ENCODE measurements at places on chromosomes 4 and X.
A peak's percentile ranks its signal among the peaks of the same experiment; 100 is the strongest.

- peak; percentile 18 for DNase-seq
These were observed 136.6 kb downstream of the STAG2 start for GRCh38 chrX:124098089-124098488.

GRCh38 chrX:106621836-106622235 lies 10.1 kb downstream of the RADX start:
- DNase-seq: no peak

GRCh38 chr4:3498901-3499510 lies 33.2 kb downstream of the LRPAP1 start:
- DNase-seq: no peak

DNA sequence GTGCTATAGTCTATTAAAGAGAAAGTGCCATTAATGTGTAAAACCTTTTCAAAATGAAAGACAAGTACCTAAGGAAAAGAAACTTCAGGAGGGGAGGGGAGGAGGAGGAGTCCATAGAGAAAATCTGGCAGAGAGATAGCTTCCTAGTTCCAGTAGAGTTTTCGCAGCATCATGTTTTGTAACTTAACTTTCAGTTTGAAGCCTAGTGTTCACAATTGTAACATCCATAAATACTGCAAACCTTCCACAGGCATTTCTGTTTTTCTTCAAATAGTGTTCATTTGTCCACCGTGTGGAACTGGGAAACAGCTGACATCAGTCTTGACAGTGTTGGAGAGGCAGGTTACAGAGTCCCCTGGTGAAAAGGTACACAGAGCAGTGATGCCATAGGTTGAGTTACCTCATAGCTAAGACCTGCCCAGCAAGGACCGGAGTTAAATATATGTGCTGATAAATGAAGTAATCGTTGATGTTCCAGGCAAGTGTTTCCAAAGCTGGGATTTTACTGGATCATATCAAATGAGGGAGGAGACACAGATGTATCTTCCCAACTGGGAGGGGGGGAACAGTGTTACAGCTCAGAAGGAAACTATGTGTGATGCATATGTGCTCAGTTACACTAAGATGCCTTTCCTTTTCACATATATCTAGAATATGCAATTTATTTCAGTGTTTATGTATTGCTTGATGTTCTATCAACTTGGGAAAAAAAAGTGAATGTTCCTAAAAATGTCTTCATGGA lies 369.5 kb upstream of the FAM241A start:
- peak; percentile 83 for DNase-seq

- peak; percentile 11 for DNase-seq
These were observed 2.6 kb downstream of the PLP1 start for GRCh38 chrX:103779141-103779789.

- no peak for DNase-seq
These were observed 809 bp downstream of the ZFP92 start for GRCh38 chrX:153411988-153412574.

DNA sequence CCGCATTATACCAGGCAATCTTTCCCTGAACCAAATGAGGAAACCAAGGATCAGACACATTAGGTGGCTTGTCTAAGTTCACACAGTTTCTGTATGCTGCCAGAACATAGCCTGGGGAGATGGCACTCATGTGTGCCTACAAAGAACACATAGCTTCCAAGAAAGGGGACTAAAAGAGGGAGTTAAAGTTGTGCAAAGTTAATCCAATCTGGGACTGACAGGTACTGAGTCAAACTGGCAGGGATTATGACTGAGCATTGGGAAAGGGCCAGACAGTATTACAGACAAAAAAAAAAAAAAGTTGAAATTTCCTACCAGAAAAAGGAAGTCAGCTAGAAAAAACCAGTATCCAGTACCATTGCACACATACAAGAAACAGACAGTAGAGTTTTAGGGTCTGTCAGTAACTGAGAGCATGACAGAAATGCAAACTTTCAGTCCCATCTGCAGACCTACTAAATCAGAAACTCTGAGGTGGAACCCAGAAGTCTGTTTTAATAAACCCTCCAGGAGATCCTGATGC lies 37.2 kb downstream of the ADAMTS3 start:
- no peak for DNase-seq

GRCh38 chr4:145660064-145660463 lies 19.9 kb upstream of the C4orf51 start:
- no peak for DNase-seq

- no peak for DNase-seq
These were observed 21.7 kb upstream of the MTM1 start for GRCh38 chrX:150546711-150547153.

- DNase-seq: no peak
These were observed 49.7 kb upstream of the GPRIN3 start for GRCh38 chr4:89357340-89357739.

- no peak for DNase-seq
These were observed 34.6 kb upstream of the PLK4 start for GRCh38 chr4:127846061-127846460.

- DNase-seq: peak; percentile 22
These were observed 502.5 kb downstream of the GRXCR1 start for GRCh38 chr4:43394976-43395375.

DNA sequence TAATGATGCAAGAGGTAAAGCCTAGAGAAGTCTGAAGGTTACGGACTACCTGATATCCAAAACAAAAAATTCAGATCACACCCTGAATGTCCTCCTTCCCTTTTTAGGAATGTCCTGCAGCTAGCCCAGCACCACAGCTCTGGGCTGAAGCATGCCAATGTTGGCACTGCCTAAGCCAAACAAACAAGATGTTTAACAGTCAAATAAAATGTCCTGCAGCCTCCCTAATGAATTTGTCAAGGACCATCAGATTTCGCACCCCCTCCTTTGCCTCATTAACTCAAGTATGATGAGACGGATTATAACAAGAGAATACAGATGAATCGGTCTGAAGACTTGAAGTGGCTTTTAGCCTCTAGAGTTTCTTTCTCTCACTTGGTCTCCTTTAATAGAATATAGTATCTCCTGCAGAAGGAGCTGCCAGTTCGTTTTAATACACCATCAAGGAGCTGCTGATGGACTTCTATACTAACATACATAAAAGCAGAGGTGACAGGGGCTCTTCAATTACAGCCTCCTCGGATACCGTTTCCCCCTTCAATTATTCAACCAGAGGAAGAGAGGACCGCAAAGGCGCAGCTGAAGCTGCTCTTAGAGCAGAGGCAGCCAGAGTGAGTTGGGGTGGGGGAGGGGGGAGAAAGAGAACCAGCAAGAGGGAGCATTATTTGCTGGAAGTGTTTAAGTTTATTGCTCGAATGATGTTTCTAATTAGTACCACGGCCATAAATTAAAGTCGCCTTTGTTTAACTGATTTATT lies 3.0 kb upstream of the MAB21L2 start:
- peak; percentile 36 for DNase-seq

GRCh38 chr4:53120778-53121177 lies 245.1 kb downstream of the SCFD2 start:
- no peak for DNase-seq

GRCh38 chr4:183098019-183098722 lies 886 bp upstream of the WWC2 start:
- DNase-seq: peak; percentile 60

DNA sequence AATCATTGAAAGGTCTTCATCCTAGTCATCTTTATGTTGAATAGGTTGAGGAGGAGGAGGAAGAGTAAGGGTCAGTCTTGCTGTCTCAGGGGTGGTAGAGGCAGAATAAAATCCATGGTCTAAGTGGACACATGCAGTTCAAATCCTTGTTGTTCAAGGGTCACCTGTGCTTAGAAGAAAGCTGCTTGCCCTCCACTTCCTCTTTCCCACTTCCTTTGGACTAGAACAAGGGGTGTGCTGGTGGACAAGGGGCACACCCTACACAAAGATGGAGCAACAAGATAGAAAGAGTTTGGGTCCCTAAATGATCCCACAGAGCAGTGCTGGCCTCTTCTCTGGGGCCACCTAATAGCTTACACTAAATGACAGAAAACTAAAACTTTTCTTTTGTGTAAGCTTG lies 47.9 kb downstream of the HSD17B13 start:
- no peak for DNase-seq

Data from fibroblast of skin of right biceps (primary cell).